ENCODE measurements at places on chromosomes 6 and 20.

DNA sequence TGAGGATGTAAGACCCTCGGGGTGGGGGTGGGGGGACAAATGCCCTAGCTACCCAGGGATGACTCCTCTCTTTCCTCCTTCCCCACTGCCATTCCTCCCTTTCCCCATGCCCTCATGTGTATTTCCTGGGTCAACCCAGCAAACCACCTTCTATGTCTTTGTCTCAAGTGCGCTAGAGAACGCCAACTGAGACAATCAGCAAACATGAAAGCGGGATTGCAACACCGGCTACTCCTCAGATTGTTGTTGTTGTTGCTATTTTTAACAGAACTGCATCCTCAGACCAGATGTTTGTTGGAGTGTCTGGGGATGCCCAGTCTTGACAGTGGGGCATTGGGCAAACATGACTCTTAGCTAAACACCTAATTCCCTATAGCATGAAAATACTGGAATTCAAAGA, 39.3 kb upstream of the HIVEP1 start:
- no peak for DNase-seq

GRCh38 chr20:57773059-57773815, 63.4 kb upstream of the PMEPA1 start:
- DNase-seq: no peak

GRCh38 chr6:85405175-85405852, 44.6 kb upstream of the NT5E start:
- DNase-seq: no peak

DNA sequence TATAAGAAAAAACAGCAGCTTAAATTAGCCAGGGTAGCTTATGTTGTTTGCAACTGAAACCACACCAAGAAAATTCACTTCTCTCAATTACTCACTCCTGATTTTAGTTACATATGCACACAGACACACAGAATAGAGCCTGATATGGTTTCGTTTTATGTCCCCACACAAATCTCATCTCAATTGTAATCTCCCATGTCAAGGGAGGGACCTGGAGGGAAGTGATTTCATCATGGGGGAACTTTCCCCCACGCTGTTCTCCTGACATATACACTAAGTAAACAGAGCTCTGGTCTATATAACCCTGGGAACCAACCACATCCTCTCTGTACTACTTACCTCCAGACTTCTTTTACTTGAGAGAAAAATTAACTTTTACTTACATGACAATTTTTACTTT, 9.8 kb downstream of the OR12D1 start:
- DNase-seq: no peak

GRCh38 chr6:127206531-127207095, 60.1 kb upstream of the RNF146 start:
- no peak for DNase-seq

- no peak for DNase-seq
These were observed 248.8 kb downstream of the TAF4 start for GRCh38 chr20:61816606-61817460.

DNA sequence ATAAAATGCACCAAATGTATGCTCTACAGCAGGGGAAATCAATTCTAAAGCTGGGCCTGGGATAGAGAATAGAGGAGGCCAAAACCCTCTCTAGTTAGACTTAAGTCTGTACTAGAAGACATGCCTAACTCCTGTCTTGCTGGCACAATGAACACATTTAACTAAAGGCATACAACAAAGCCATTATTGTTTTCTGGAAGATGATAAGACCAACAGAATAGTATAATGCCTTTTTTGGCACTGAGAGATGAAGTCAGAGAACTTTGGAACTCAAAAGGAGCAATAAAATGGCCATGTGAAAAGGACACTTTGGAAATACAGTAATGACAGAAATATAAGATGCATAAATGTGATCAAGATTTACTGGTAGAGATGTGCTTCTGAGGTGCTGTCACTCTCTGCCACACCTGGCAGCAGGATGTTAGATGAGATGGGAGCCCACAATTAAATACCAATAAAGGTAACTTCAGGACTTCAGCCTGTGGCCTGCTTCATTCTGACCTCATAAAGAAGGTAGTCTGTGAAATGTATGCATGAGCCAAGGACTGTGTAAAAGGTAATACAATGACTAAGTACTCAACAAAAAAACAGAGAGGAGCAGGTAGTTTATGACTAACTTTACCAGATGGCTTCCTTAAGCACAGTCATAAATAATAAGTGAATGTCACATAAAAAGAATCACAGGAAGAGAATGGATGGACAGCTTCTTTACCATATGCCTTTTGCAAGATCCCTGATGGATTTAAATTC, 333.4 kb downstream of the BCKDHB start:
- DNase-seq: no peak

DNA sequence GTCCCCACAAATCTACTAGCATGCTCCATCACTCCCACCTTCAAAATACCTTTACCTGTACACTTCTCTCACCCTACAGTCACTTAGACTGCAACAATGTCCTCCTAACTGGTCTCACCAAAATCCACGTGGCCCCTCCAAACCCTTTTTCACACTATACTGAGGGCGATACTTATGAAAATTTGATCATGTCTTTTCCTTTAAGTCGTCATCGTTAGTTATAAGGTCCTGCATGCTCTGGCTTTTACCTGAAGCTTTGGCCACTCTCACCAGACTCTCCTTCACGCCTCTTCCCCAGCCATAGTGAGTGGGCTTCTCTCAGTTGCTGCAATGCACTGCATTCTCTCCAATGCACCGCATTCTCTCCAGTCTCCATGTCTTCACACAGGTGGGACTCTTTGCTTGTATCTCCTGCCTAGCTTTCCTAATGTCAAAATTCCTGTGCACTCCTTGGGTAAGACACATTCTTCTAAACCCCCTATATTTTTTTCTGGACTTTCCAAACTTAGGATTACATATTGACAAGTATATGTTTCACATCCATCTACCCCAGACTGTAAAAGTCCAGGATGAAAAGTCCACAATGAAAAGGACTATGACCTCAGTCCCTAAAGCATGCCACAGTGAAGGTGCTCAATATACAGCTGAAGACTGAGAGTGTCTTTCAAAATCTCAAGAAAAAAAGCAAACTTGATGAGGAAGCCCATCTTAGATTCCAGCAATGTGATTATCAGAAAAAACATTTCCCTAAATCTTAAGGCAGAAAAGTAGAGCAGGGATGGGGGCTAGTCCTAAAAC, 24.7 kb downstream of the PTPRK start:
- no peak for DNase-seq

DNA sequence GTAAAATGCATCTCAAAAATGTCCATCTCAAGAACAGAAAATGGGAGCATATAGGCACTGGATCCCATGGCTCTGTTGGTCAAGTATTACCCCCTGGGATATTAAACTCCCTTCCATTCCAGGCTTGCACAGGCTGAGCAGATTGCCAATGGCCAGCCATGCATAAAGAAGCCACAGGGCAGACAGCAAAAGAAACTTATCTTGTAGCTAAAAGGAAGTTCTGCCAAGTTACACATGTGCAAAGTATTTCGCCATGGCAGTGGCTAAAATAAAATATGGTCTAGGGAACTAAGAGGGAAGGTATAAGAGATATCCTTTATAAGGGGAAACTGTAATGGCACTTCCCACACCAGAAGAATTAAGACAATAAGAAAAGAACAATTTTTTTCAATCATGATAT, 415.6 kb upstream of the BTBD3 start:
- no peak for DNase-seq

GRCh38 chr6:135222623-135223022, 41.5 kb downstream of the MYB start:
- no peak for DNase-seq

DNA sequence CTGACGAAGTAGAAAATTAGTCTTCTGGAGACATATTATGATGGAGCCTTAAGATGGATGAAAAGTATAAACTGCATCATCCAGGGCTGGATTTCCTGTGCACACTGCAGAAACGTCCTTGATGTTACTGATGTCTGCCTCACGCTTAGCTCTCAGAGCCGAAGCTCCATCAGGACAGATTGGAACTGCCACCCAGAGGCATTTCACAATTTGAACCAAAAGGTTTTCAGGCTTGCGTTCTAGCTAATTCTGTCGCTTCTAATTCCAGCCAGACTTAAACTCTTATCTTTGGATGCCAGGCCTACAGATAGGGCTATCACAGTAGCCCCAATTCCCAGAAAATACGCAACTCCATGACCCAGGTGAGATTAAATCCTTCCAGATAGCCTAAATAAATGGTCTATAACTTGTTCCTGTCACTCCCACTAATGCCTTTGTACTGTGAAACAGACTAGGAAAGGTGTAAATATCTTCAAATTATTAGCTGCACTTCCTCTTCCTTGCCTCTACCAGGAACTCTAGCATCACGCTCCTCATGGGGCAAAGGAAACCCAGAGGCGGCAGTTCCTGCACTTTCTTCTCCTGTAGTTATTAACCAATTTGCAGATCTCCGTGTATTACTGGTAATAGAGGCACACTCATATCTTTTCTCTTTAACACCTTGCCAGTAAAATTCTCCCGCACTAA, 634.6 kb downstream of the PRKN start:
- no peak for DNase-seq

DNA sequence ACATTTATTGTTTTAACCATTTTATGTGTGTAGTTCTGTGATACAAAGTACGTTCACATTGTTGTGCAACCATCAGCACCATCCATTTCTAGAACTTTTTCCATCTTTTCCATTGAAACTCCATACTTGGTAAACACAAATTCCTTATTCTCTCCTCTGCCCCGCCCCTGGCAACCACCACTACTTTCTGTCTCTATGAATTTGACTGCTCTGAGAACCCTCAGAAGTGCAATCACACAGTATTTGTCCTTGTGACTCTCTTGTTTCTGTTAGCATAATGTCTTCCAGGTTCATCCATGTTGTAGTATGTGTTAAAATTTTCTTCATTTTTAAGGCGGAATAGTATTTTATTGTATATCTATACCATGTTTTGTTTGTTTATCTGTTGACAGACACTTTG, 56.9 kb downstream of the DHX35 start:
- no peak for DNase-seq

DNA sequence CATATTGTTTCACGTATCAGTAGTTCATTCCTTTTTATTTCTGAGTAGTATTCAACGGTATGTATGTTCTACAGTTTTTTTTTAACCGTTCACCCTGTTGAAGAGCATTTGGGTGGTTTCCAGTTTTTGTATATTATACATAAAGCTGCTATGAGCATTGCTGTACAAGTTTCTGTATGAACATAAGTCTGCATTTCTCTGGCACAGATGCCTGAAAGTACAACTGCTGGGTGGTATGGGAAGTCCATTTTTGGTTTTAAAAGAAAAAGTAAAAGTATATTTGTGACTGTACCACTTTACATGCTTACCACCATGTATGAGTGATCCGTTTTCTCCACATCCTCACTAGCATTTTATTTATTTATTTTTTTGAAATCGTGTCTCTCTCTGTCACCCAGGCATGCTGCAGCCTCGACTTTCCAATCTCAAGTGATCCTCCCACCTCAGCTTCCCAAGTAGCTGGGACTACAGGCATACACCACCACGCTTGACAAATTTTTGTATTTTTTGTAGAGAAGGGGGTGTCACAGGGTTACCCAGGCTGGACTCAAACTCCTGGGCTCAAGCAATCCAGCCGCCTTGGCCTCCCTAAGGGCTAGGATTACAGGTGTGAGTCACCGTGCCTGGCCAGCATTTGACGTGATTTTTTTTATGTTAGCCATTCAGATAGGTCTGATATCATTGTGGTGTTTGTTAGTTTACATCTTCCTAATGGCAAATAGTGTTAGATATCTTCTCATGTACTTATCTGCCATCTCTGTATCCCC, 11.0 kb upstream of the SIM1 start:
- no peak for DNase-seq

DNA sequence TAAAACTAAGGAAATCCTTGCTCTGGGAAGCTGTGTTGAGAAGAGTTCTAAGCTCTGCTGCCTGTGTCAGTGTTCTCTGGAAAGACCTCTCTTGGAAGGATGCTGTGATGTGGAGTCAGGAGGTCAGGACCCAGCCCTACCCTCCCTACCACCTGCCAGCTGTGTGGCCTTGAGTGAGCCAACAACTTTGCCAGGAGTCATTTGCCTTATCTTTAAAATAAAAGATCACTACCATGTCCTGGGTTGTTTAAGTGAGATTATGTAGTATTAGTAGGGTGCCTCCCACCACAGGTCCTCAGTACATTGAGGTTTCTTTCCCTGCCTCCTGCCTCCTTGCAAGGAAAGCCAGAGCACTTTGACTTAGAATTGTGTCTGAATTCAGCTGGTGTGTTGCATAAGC, 64.9 kb downstream of the FOXO3 start:
- DNase-seq: no peak

DNA sequence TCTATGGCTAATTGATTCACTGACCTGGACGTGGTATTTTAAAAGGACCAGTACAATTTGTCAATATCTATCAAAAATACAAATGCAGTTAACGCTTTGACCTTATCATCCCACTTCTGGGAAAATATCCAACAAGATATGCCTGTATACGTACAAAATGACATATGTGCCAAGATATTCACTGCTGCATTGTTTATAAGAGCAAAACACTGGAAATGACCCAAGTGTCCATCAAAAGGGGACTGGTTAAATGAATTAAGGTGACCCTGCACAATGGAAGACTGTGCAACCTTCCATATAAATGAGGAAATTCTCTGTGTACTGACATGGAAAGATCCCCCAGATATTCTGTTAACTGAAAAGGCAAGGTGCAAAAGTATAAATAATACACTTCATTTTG, 13.9 kb downstream of the TRAM2 start:
- DNase-seq: no peak

DNA sequence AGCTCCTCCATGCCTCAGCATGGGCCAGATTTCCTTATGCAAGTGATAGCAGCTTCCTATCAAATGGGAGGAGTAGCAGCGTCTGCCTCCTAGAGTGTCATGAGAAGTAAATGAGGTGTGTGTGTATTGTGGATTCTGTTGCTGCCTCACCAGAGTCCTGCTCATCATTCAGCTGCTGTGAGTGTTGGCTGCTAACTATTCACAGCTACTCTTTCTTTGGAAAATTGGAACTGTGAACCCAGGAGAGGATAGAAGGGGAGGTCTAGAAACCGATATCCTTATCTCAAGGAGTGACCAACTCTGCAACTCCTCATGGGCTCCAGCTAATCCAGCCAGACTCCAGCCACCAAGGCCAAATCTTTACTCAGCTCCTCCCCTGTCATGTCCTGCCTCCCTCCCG, 63.3 kb downstream of the TOX2 start:
- DNase-seq: no peak

DNA sequence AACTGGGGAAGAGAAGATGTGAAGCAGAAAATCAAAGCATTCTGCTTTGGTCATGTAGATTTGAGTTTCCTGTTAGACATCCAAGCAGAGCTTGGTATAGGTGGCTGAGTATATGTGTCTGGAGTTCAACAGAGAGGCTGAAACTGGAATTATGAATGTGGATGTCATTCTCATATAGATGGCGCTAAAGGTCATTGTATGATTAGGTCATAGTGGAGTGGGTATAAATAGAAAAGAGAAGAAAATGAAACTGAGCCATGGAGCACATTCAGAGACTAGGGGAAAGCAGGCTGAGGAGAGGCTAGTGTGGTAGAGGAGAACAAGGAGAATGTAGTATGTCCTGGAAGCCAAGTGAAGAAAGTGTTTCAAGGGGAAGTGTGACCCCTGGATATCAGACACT, 295.6 kb upstream of the PLN start:
- DNase-seq: no peak

Data from CD4-positive, alpha-beta T cell treated with Interleukin-15 for 4 hours (primary cell).